ENCODE measurements at places on chromosomes 1 and 21.

DNA sequence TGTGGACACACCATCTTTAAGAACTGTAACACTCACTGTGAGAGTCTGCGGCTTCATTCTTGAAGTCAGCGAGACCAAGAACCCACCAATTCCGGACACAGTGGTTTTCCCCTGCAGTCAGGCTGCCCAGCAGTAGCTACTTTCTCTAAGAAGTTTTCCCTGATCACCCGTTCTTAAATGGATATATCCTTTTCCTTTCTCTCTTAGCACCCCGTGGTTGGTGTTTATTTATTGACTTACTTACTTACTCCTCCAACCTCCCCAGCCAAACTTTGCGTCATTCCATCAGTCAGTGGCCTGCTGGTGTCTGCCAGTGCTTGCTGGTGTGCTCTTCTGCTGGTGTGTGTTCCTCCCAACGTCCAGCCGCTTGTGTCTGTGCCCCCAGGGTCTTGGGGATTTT, 264.8 kb downstream of the GPR52 start:
- DNase-seq: no peak

GRCh38 chr1:162631546-162632191, 595 bp upstream of the DDR2 start:
- DNase-seq: no peak

DNA sequence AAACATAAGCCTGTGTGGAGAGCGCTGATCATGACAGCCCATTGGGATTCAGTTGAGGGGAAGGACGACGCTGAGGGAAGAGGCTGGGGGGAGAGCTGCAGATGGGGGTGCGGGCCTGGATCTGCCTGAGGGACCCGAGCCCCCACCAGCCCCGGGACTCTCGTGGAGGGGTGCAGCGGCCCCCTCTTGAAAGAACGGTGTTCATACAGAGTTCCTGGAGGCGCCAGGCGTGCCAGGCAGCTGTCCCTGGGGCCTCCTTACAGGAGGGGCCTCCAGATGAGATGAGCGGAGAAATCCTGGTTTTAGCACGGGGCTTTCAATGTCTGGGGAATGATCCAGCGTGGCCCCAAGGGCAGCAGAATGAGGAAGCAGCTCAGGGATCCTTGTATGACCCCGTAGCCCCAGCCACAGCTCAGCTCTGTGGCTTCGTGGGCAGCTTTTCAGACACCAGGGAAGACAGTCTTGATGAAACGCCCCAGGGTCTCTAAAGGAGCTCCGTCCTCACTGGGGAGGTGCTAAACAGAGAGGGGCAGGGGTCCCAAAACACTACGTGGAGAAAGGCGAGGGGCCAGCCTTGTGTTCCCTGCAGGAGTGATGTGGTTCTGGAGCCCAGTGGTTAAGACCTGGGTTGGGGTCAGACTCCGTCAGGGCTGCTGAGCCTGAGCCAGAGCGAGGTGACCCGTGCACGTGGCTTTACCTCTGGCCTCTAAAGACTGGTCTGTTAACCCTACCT, 7.2 kb upstream of the DSCAM start:
- DNase-seq: no peak

DNA sequence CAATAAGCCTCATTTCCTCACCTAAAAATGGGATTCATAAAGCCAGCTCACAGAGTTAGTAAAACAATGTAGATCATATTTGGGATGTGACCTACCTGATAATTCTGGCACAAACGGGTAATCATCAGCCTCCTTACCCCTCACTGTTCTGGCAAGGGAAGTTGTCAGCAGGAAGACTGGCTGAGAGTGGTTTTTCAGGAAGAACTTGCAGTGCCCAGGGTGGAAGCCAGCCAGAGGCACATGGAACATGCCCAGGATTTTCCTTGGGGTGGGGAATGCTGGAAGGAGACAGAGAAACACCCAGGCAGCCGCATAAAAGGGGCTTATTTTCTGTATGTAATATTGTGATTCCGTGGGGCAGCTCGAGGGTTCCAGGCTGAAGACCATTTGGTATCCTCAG, 7.7 kb upstream of the SLC5A9 start:
- DNase-seq: no peak

DNA sequence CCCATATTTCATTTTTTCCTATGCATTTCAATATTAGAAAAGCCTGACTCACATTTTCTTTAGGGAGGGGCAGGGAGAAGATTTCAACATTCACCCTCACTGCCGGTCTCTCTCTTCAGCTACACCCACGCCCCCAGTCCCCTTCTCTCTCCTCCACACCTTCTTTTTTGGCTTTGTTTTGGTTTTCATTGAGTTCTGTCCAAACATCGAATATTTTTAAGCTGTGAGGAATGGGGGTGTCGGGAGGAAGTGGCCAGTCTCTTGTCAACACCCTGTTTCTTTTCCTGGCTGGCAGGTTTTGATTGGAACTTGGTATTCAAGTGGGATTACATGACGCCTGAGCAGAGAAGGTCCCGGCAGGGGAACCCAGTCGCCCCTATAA, 177.3 kb downstream of the PGBD5 start:
- DNase-seq: no peak
